ENCODE measurements at places on chromosomes 1 and 21.

- DNase-seq: no peak
Measured at GRCh38 chr1:112133487-112133886, 144.0 kb upstream of the KCND3 start.

GRCh38 chr1:11761988-11762406 lies at the start of gene C1orf167:
Gene C1orf167 (plus strand): TSS chr1:11762193. CDS start chr1:11764401, 2,208 bp downstream.
- DNase-seq: no peak

- no peak for DNase-seq
Measured at GRCh38 chr1:210246447-210246846, 13.9 kb downstream of the SERTAD4 start.

- DNase-seq: no peak
Measured at GRCh38 chr1:151596166-151596953, 15.5 kb upstream of the SNX27 start.

- DNase-seq: no peak
Measured at GRCh38 chr1:12722626-12723025, 6.7 kb downstream of the AADACL3 start.

DNA sequence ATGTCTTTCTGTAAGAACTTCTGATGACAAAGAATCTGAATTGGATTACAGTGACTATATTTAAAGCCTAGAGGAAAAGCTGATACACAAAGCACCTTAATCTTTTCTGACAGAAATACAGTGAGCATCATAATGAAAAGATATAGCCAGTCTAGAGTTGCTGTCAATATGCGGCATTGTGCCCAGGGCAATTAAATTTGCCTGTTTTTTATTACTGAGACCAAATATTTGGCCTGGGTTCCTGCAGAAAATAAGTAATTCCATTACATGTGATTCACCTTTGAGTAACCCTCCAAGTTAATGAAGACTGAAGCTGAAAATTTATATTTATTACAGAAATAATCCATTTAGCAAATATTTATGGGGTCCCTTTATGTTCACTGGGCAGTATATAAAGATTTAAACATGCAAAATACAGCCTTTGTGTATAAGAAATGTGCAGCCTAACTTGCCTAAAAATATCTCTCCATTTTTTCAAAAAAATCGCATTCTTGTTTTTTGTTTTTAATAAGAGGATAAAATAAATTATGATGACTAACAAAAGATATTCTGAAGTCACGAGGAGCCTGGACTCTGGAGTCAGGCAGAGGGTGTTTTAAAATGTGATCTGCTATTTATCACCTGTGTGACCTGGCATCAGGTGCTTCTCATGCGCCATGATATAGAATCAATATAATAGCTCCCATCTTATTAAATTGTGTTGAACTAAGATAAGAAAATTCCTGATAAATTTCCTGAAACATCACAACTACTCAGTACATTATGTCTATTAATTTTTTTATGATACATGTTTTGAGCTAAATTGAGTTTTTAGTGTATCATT lies 83.6 kb downstream of the SGIP1 start:
- DNase-seq: no peak

DNA sequence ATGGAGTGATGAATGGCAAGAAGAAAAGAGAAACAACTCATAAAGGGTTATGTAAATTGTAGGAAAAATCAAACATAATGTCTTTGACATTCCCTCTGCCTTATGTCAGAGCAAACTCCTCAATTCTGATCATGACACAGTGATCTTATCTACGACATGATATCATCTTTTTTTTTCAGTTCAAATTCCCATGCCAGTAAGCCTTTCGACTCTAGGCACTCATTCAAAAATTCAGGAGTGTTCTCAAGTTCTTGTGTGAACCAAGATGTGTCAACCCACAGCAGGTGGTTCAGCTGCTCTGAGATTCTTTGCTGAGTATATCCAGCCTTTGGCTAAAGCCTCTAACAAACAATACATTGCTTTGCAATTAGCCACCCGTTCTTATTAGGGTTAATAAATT lies 97.1 kb upstream of the ESRRG start:
- no peak for DNase-seq

DNA sequence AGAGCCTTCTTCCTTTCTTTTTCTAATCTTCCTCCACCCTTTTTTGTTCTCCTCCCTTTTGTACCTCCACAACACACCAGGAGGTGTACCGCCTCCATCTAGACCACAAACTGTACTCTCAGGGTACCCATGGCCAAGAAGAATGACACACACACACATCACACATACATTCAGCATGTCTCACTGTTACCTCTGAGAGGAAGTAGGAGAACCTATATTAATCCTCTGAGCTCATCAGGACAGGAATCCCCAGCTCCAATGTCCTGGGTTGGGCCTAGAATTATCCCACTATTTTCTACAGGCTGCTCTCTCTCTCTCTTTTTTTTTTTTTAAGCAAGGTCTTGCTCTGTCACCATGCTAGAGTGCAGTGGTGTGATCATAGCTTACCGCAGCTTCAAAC lies 36.7 kb downstream of the ATP2B4 start:
- no peak for DNase-seq

GRCh38 chr21:46062471-46063211 lies 35.3 kb upstream of the COL6A2 start:
- no peak for DNase-seq

DNA sequence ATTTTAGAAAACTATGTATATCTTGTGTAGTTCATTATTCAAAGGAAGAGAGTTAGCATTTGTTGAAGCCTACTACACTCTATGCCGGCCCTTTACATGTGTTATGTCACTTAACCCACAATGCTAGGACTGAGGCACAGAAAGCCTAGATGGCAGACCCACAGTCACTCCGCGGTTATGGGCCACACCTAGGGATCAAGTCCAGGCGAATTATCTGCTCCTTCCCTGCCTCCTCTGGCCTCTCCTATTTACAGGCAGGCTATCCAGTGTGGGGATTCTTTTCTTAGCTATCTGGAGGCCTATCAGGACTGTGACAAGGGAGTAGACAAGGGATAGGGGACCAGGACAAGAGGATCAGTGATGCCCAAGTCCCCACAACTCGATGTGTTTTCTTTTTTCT lies 33.0 kb downstream of the IER5 start:
- DNase-seq: no peak

DNA sequence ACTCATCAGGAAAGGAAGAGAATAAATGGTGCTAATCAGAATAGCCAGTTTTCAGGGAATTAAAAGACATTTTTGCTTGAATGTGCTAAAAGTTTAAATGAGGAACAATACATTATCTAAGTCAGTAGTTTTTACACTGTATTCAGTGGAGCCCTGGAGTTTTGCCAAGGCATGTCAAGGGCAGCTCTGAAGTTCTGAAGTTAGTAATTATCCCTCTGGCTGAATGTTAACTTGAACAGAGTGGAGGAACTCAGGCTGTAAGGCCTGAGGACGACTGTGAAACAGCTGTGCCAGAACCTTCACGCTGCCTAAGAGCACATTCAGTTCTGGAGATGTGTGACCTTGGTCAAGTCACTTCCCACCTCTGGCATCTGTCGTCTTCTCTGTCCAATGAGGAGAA lies 68.1 kb downstream of the EDEM3 start:
- DNase-seq: no peak

- no peak for DNase-seq
Measured at GRCh38 chr1:243638186-243638585, 211.9 kb downstream of the AKT3 start.

GRCh38 chr21:34559089-34559631 lies 47.1 kb upstream of the KCNE1 start:
- no peak for DNase-seq

DNA sequence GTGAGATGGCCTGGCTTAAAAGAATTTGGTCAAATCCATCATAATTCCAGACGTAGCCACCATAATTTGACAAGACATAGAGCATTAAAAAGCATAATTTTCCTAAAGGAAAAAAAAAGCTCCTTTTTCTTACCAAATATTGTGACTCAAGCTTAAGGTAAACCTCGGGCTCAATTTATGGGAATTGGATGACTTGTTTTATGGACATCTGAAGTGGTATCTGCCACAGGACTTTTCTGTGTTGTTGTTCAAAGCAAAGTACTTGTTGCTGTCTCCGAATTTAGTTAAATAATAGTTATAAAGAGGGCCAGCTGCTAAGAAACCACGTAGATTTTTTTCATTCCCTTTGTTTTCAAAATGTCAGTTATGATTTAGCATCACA lies 1.1 kb downstream of the MPZL1 start:
- DNase-seq: no peak

- no peak for DNase-seq
Measured at GRCh38 chr21:45299026-45299863, 11.6 kb upstream of the POFUT2 start.

DNA sequence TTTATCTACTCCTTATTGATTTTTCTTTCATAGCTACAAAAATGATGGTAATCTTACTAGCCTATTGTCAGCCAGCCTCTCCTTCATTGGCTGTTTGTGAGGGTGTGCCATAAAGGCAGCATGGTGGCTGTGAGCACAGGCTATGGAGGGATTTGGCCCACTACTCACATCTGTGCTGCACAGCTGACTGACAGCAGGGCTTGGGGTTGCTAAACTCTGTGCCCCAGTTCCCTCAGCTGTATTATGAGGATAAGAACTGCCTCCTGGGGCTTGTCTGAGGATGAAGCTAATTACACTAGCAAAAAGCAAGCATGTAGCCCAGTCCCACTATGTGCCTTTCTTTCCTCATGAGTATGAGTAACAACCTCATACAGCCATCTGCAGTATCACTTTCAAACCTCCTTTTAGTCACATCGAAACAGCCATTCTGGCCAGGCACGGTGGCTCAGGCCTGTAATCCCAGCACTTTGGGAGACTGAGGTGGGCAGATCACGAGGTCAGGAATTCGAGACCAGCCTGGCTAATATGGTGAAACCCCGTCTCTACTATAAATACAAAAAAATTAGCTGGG lies 66.2 kb downstream of the COQ8A start:
- DNase-seq: no peak

DNA sequence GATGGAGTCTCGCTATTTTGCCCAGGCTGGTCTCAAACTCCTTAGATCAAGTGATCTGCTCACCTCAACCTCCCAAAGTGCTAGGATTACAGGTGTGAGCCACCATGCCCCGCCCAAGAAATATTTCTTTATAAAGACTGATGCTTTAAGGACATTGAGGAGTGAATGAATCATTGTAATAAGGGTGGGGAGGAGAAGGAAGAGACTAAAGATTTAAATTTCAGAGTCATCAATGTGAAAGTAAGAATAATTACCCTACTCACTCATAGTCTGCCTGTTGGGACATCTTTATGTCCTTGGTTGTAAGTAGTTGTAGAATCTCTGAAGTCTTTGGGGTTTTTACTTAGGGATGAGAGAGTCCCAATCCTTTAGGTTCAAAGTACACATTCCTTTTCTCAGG lies 7.3 kb downstream of the KDM1A start:
- no peak for DNase-seq

DNA sequence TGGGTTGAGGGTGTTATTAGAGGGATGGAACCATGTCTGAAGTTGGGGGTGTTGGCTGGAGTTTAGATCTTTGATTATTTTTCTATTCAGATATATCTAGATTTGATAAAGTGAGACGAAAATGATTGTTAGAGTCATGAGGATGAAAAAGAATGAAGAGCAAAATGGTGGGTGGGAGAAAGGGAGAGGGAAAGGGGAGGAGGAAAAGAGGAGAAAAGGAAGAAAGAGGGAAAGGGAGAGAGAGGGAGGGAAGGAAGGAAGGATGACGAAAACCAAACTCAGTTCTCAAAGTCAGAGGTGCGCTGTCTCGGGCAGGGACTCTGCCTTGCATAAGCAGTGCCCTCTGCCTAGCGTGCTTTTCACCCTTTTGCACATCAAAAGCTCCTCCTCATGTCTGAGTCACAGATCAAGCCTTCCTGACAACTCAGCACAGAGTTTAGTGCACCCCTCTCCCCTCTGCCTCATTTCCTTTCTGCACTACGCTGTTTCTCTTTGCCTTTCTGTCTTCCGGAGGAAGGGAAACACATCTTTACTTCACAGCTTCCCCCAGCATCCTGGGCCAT lies 225.8 kb upstream of the PROX1 start:
- peak; percentile 37 for DNase-seq

DNA sequence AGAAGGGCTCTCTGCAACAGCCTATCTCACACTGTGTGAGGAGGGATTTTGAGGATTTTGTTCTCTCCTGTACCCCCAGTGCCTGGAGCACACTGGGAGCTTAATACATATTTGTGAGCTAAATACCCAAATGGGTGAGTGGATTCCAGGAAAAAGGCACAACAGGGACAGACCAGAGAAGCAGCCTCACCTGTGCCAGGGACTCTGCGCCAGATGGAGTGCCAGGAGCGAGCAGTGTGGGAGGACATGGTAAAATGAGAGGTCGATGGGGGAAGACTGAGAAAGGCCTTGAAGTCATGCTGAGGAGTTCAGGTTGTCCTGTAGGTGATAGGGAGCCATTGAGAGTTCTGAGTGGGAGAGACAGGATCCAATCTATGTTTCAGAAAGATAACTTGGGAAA lies 11.0 kb upstream of the KCNA2 start:
- no peak for DNase-seq

Measured in activated CD4-positive, alpha-beta T cell treated with anti-CD3 and anti-CD28 coated beads, Interleukin-2, amount 50 U/mL, for 1 hour (primary cell).